COLO829 (cell line): ENCODE measurements at places on chromosomes 6 and 20.

DNA sequence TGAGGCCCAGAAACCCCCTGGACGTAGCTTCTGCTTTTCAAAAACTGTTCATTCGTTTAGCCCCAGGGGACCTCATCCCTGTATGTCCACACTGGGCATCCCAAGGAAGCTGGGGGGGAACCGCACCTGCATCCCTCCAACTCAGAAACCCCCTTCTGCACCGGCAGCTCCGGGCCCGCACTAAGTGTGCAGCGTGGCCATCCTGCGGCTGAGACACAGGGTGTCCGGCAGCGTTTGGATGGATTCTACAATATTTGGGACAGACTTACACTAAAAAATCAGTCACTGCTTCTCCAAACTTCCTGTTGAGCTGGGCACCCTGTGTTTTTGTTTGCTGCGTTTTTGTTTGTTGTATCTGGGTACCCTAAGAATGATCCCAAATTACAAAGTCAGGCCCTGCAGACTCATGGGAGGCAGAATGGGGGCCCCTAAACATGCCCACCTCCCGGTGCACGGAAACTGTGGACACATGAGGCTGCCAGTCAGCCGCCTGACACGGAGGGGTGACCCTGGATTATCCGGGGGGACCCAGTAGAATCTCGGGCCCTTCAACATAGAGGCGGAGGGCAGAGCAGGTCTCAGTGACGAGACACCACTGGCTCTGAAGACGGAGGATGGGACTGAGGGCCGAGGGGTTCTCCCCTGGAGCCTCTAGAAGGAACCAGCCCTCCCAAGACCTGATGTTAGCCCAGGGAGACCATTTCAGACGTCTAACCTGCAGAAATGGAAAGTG is 88.2 kb upstream of the BHLHE23 start:
- DNase-seq, result no peak

GRCh38 chr6:53014744-53015143 is 19.7 kb upstream of the GSTA4 start:
- no peak for DNase-seq

GRCh38 chr6:31919624-31920303 is 7.8 kb upstream of the C2 start:
- DNase-seq, result no peak

GRCh38 chr6:2947445-2947844 is 23.9 kb downstream of the SERPINB6 start:
- DNase-seq, result no peak

DNA sequence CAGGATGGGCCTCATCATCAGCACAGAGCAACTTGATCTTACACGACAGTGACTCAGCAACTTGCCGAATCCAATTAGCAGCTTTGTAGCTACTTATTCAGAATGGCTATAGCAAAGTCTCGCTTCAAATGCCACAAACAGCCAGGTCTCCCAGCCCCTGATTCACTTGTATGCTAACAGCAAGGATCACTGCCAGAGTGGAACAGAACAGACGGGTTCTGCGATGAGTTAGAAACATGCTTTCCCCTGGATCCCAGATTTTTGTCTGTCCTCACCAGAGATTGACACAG is 254.4 kb downstream of the NRN1 start:
- DNase-seq, result no peak

- DNase-seq, result no peak
Observed at GRCh38 chr6:137496909-137497720, 2.9 kb upstream of the OLIG3 start.

- no peak for DNase-seq
Observed at GRCh38 chr6:168377484-168377855, 57.9 kb upstream of the DACT2 start.

DNA sequence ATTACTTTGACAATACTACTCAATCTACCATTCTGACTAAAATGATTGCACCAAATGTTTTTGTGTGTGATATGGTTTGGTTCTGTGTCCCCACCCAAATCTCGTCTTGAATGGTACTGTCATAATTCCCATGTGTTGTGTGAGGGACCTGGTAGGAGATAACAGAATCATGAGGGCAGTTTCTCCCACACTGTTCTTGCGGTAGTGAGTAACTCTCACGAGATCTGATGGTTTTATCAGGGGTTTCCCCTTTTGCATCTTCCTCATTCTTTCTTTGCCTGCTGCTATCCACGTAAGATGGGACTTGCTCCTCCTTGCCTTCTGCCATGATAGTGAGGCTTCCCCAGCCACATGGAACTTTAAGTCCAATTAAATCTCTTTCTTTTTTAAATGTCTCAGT is 20.8 kb downstream of the SYCP2 start:
- DNase-seq, result no peak

DNA sequence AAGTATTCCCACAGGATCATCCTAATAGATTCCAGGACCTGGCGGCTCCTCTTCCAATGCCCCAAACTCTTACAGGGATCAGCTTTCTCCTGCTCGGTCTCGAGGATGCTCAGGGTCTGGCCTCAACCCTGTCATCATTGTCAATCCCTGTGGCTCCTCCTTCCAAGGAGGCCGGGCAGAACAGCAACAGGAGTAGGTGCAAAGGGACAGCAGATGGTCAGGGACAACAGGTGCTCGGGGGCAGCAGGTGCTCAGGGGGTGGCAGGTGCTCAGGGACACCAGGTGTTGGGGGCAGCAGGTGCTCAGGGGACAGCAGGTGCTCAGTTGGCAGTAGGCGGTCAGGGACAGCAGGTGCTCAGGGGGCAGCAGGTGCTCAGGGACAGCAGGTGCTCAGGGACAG is 84.8 kb downstream of the TTLL2 start:
- DNase-seq, result no peak

GRCh38 chr6:138643210-138643609 is 130.4 kb upstream of the CCDC28A start:
- DNase-seq, result no peak

DNA sequence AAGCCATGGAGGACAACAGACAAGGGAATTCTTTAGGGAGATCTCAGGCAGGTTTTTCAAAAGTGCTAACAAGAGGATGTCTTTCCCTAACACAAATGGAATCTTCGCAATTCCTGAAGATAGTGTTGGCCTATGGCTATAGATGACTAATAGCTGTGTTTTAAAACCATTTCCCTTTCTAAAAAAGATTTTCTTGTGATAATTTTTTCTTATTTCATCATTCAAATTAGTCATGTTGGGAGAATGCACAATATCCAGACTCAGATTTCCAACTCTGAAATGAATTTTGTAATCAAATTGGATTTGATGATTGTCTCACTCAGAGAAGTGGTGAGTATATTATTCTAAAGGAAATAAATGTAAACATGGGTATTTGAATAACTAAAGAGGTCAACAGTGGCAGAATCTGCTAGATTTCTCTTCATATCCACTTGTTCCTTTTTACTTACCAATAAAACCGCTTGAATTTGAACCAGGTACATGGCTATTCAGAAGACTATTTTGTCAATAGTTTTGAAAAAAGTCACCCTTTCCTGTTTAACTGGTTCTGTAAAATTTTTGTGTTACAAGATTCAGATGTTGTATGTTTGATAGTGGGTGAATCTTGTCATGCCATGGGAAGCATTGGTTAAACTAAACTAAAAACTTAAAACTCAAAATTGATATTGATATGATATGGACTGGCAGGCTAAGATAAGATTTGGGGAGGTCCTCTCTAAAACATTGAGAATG is 1223.7 kb upstream of the EYS start:
- DNase-seq, result peak; percentile 29

DNA sequence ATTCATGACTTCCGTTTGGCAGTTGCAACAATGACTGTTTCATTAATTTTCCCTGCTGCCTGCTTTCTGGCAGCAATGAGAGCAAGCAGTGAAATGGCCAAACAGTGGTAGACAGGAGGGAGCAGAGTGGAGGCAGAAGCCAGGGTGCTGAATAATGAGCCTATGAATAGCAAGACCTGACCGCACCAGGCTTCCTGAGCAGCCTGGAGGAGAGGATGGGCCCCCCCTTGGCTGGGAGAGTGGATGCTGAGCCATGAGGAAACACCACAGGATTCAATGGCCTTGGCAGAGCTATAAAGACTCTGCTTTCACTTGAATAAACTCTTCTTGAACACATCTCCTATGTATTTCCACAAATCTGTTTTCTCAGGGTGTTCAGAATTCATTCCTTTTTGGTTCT is 68.1 kb upstream of the SNRPB2 start:
- DNase-seq, result peak; percentile 50

DNA sequence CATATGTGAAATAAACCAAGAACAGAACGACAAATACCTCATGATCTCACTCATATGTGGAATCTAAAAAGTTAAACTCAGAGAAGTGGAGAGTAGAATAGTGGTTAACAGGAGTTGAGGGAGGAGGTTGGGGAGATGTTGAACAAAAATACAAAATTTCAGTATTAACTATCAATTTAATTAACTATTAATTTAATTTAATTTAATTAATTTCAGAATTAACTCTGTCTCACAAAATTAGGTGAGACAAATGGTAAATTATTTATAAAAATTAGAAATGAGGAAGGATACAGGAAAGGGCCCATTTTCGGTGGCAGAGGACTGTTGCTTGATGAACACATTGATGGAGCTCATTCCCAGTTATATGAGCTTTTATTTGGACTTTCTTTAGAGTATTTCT is 166.0 kb upstream of the FAM83B start:
- DNase-seq, result no peak

DNA sequence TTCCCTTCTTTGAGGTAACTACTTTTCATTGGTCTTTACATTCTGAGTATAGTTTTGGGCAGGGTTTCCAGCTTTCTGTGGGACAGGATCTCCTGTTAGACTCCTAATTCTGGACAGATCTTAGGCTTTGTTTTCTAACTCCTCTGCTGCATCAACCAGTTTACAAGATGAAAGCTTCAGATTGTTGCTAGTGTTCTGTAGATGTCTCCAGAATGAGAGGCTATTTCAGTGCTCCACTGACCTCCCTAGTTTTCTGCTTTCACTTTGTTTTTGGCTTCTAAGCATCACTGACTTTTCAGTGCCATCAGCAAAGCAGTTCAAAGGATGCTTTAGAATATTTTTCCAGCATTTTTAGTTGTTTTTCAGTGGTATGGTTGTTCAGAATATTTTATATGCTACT is 101.4 kb downstream of the LIN28B start:
- no peak for DNase-seq

DNA sequence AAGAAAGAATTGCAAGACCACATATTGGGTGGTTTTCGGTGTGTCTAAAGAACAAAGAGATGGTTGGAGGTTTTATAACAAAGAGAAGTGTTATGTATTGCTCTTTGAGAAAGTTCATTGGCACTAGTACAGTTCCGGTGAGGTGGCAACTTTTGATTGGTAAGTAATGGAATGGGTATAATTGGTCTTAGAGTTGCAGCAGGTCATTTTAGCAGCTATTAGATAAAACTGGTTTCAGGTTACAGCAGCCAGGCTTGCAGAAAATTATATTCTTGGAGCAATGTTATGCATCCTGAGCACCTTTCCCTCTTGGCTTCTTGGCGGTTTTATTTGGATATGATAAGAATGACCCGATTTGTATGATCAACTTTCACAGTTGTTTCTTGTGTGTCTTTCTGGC is 12.3 kb upstream of the SSTR4 start:
- no peak for DNase-seq

DNA sequence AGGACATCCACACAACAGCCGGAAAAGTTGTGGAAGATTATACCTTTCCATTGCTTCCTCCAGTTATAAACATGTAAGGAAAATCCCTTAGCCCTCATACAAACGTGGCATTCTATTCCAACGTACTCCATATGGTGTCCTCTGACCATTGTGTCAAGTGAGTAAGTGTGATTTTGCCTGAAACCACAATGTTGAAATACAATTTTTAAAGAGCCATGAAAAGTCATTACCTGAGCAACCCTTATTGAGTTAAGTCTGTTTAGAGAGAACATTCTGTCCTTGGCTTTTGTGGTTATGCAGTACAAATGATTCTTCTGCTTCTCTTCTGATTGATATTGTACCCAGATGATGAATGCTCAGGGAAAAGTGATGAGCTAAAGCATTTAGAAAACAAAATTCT is 530.1 kb downstream of the HAO1 start:
- no peak for DNase-seq

- DNase-seq, result peak; percentile 47
Observed at GRCh38 chr6:1917626-1918371, 308.1 kb downstream of the FOXC1 start.

DNA sequence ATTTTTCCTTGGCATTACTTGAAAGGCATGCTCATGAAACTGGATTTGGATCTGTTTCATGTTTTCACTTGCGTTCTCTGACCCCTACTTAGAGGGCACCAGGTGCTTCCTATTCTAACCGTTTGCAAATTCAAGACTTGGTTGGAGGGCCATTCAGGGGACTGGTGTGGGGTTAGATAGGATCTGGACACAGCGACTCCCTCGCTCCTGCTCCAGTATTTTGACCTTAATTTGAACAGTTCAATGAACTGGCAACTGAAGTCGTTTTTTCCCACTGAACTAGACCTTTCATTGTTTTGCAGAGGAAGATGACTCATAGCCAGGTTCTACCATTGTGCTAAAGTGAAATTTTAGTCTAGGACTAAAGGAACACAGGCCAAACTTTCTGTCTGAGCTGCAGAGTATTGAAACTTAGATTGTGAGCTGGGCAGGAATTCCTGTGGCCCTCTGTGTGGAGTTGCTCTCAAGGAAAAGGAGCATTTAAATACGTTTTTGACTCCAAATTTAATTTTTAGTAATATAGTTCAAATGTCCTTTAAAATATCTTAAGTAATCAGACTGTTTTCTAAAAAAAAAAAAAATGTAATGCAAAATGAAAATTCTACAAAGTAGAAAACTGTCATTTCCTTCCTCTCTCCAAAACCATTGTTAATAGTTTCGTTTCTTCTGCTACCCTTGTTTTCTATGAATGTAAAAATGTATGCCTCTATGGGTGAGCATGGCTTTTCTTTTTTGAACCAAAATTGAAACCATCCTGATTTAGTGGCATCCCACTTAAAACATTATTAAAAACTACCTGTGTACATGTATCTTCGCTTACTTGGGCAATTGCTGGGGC is 64.8 kb downstream of the UTRN start:
- DNase-seq, result peak; percentile 20

GRCh38 chr6:170423030-170423429 is 116.5 kb downstream of the FAM120B start:
- no peak for DNase-seq

GRCh38 chr20:49567421-49568277 is at the start of gene PTGIS:
PTGIS (minus strand) TSS chr20:49568137; CDS start chr20:49568116, 21 bp downstream.
- DNase-seq, result no peak

DNA sequence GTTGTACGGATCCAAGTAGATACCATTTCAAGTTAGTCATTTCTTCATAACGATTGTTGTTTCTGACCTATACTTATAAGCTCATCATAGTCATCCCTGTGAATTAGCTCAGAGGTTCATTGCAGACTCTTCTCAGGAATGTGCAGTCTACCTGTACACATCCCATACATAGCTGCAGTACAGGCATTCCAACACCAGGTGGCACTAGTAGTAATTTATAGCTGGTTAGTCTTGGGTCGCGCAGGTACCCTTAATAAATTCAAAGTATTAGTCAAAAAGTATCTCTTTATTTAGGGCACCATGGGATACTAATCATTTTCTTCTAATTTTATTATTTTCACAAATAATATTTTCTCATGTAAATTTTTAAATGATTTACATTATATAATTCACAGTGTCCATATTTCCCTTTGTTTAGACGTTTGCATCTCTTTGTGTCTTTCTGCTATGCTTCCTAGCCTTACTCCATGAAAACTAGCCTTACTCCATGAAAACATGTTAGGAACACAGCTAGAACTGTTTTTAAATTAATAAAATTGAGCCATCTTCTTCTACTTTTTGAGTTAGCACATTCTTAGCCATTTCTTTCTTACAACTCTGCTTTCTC is 128.6 kb upstream of the FAM83B start:
- DNase-seq, result no peak

- DNase-seq, result no peak
Observed at GRCh38 chr6:73586416-73586974, 65.7 kb upstream of the EEF1A1 start.
